ENCODE measurements at places on chromosomes 12 and 14.

DNA sequence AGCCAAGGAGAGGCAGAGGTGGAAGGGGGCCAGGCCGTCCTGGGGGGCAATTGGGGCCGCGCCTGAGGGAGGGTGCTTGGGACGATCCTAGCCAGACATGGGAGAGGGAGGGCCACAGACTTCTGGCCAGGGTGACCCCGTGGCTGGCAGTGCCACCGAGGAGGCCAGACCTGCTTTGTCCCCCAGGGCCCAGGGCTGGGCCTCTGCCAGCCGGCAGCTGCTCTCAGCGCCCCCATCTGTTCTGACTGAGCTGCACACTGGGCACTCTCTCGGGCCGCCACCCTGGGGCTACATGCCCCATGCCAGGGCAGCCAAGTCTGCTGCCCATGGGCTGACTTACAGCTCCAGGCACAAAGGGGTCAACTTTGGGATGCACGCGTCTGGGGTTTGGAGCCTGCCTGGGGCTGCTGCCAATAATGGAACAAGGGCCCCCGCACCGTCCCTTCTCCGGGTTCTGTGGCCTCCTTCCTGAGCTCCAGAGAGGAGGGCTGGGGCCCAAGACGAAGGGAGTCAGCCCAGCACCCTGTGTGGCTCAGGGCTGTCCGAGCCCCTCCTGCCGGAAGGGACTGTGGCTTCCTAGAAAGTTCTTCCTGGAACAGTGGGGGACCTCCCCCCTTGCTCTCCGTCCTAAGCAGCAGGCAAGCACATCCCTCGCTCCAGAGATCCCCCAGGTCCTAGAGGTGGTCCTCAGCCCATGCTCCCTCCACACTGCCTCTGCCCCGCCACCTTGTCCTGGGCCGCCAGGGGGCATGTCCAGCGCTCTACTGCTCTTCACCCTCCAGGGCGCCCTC lies 1.1 kb downstream of the ADSS1 start:
- DNase-seq, result no peak

DNA sequence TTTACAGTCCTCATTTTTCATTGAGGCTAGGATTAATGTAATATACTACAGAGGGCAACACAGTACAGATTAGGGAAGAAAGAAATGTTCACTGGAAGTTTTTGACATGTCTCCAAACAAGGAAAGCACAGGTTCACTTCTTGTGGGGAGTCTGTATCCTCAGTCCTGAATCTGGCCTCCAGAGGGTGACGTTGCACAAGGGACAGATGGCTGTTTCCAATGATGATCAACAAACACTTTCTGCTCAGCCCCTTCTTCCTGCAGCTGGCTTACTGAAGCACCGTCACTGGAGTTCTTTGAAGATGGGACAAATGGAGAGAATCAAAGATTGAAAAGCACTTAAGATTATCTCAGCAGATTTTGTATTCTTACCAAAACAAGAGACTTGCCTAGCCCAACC lies 123.3 kb upstream of the OR4E1 start:
- DNase-seq, result no peak

- DNase-seq, result no peak
Observed at GRCh38 chr14:95265106-95266094, 54.3 kb downstream of the CLMN start.

DNA sequence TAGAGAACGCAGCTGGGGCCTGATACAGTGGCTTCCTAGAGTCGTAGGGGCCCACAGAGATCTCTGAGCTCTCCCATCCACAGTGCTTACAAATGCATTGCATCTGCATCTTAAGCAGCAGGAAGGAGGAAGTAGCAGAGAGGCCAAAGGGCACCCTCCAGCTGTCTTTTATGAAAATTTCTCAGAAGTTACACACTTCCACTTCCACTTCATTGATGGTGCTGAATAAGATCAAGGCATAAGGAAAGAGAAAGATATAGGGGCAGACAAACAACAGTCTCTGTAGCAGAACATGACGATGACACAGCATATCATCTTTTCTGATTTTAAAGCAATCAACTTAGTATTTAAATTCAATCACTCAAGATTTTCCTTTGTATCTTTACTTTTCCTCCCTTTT lies 51.6 kb upstream of the ABCC9 start:
- DNase-seq, result no peak

DNA sequence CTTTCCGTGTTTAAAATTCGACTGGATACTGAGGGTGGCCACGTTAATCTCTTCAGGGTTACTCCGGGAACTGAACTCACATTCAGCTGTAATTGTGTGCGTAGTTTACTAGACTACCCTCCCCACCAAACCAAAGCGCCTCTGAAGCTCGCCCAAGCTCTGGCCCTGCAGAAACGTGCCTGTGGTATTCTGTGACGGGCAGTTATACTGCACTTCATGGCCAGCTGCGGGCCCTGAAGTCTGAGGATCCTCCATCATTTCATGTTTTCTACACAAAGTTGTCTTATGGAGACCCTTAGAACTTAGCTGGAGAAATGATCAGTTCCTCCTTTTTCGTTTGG lies 688 bp downstream of the ZNF26 start:
- no peak for DNase-seq

DNA sequence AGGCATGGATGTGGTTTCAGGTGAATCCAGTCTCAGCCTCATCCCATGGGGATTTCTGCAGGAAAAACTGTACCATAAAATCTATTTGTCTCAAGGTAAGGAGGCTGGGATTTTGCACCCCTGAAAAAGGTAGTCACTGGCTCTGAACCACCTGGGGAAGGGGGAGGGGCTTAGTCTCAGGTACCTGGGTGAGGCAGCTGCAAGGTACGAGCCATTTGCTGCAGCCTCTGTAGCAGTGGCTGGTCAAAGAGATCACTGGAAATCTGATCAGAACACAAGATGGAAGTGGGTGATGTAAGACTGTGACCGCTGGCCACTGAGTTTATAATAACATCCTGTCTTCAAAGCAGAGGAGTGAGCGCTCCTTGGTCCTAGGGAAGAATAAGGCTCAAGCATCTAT lies 209.9 kb upstream of the NOS1 start:
- no peak for DNase-seq

GRCh38 chr14:50045039-50045711 lies 71.2 kb downstream of the VCPKMT start:
- DNase-seq, result peak; percentile 92

DNA sequence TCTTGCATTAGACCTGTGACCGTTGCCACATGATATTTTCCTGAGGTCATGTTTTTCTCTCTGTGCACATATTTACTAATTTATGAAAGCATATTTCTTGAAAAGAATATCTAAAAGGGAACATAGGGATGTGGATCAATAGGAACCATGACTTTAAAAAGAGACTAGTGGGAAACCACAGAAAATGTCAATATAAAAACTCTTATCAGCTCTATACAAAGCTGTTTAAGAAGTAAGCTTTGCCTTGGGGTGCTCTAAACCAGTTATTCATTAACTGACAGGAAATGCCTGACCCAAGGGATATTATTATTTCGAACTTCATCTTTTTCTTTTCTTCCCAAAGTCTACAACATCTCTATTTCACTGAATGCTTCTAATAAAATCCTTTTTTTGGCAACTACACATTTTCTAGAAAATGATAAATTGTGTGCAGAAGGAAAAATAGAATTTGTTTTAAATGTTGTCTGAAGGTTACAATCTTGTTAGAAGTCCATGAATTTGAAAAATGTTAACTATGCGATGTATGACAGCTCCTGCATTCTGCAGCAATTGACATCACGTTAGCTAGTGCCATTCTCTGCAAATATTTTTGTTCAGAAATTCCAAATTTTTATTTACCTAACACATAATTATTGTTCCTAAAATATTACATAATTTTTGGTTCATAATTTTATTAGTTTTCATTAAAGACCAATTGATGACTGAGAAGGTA lies 345.0 kb downstream of the SLC16A7 start:
- no peak for DNase-seq

DNA sequence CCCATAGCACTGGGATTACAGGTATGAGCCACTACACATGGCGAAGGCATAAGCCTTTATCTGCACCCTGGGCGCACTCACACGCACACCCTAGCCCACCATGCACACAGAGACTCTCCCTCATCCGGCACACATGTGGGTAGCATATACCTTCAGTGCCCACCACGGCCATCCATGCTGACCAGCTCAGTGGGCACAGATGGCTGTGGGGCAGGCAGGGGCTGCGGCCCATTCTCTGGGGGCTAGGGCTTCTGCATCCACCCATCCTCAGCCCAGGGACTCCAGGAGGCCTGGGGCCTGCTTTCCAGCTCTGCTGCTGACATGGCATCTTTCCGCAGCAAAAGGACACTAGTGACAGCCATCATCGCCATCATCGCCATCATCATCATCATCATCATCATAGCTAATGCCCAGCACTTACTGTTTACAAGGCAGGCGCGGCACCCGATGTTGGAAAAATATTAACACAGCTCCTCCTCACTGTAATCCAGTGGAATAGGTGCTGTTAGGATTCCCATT lies 111.2 kb downstream of the NCOR2 start:
- no peak for DNase-seq
